Activated CD4-positive, alpha-beta T cell treated with anti-CD3 and anti-CD28 coated beads, Interleukin-2, amount 50 U/mL, for 24 hours (primary cell): ENCODE measurements at places on chromosomes 7 and 10.

GRCh38 chr10:64033711-64034110 is 512.5 kb downstream of the REEP3 start:
- no peak for DNase-seq

DNA sequence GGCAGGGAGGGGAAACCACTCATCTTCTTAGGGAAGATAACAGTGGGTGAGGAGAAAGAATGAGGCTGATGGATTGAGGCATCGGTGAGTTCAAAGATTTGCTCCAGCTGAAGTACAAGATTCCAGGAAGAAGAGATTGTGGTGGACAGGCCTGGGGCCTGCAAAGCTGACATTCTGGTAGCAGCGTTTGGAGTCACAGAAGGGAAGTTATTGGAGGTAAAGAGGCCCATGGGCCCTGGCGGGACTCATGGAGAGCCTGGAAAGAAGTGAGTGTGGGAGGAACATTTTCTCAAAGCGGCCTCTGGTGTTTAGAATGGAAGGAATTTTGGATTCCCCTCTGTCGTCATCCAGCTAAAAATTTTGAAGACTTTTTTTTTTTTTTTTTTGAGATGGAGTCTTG is 160.0 kb upstream of the KLF6 start:
- DNase-seq, result no peak

GRCh38 chr10:54799506-54799905 is 1.5 kb downstream of the PCDH15 start:
- no peak for DNase-seq

GRCh38 chr7:142801601-142802295 is 31.0 kb downstream of the PRSS2 start:
- DNase-seq, result no peak

DNA sequence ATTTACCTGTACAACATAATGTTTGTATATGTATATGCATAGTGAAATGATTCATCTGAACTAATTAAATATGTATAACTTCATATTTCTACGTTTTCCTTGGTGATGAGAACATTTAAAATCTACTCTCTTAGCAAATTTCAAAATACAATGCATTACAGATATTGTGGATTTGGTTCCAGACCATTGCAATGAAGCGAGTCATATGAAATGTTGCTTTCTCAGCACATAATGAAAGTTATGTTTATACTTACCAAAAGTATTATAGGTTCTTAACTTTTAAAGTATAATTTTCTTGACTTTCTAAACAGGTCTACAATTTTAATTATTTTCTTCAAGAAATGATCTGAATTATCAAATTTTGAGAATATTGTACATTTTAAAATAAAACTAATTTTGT is 189.2 kb downstream of the CSTF2T start:
- DNase-seq, result no peak

GRCh38 chr7:17497136-17497535 is 198.7 kb downstream of the AHR start:
- DNase-seq, result no peak

GRCh38 chr7:50229964-50230363 is 74.6 kb upstream of the IKZF1 start:
- no peak for DNase-seq

GRCh38 chr7:15831606-15832005 is 145.1 kb upstream of the MEOX2 start:
- no peak for DNase-seq

DNA sequence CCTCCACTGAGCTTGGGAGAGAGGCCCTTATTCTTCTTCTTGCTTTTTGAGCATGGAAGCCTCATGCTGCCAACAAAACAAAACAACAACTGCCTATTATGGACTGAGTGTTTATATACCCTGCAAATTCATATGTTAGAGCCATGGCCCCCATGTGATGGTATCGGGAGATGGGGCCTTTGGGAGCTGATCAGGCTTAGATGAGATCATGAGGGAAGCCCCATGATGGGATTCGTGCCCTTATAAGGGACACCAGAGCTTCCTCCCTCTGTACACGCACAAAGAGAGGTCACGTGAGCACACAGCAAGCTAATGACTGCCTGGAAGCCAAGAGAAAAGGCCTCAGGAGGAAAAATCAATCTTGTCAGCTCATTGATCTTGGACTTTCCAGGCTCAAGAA is 235.0 kb downstream of the FANK1 start:
- DNase-seq, result no peak

GRCh38 chr7:11923376-11923930 is 91.5 kb upstream of the THSD7A start:
- no peak for DNase-seq

DNA sequence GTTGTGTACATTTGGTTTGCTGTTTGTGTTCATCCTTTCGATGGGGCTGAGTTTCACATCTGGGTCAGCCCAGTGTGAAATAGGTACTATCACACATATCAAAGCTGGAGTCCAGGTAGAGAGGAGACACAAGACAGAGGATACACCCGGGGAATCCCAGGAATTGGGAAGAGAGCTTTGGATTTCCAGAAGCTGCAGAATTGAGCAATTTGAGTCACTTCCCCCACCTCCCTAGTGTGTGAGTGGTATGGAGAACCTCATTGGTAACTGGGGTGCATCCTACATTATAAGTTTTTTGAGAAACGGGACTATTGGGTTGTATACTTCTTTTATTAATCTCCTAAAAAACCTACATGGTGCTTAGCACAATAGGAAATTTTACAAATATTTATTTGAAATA is 12.1 kb upstream of the PDSS1 start:
- no peak for DNase-seq

DNA sequence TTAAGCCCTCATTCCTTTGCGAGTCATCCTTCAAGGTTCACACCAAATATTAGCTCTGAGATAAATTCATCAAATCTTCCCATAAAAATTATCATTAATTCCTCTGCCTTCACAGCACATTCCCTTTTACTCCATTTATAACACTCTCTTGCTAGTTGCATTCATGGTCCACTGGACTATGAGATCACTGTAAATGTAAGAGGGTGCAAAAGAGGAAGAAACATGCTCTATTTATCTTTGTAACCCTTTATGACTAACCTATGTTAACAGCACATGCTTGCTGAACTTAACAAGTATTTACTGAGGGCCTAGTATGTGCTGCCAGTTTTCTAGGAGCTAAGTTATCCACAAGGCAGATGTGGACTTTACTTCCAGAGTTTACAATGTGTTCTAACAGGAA is 86.7 kb upstream of the TMEM168 start:
- no peak for DNase-seq

GRCh38 chr7:155209478-155210319 is 88.0 kb upstream of the INSIG1 start:
- DNase-seq, result no peak

- no peak for DNase-seq
These were observed 27.2 kb downstream of the LSM5 start for GRCh38 chr7:32462977-32463376.
